ENCODE measurements at places on chromosomes 13 and 19.
A peak's percentile ranks its signal among the peaks of the same experiment; 100 is the strongest.

GRCh38 chr19:1214862-1215731 is 9.5 kb downstream of the STK11 start:
- no peak for DNase-seq

DNA sequence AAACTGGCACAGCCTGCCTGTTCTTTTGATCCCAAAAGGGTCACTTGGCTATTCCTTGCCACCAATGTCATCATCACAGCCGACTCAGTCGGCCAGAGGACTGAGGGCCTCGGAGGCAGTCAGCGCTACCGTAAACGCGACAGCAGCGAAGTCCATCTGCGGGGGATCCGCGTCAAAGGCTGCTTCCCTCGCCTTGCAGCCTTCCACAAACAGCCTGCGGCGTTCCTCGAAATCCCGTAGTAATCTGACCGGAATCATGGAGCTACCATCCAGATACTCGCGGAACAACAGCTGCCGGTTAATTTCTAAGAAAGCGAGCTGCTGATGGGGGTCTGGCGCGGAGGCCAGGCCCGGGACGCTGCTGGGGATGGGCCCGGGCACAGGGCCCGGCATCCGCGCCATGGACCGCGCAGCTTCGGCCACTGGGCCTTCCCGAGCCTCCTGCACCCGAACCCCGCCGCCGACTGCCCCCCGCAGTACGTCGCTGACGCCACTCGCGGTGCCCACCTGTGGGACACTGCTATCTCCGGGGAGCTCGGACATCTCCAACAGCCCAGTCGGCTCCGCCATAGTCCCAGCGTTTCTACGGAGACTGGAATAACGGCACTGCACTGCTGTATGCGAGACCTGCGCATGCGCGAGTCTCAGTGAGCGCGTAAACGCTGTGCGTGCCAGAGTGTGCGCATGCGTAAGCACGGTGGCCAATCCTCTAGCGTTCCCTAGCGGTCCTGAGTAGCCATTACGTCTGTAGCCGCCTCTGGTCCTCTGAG is at the start of gene EID2B:
Gene EID2B, minus strand, starts transcription at position 620 of the 770 bp plus-strand sequence. Its CDS starts 50 bp downstream, at position 570.
- peak; percentile 96 for DNase-seq

- no peak for DNase-seq
Observed at GRCh38 chr13:69980799-69981198, 126.8 kb upstream of the ATXN8OS start.

DNA sequence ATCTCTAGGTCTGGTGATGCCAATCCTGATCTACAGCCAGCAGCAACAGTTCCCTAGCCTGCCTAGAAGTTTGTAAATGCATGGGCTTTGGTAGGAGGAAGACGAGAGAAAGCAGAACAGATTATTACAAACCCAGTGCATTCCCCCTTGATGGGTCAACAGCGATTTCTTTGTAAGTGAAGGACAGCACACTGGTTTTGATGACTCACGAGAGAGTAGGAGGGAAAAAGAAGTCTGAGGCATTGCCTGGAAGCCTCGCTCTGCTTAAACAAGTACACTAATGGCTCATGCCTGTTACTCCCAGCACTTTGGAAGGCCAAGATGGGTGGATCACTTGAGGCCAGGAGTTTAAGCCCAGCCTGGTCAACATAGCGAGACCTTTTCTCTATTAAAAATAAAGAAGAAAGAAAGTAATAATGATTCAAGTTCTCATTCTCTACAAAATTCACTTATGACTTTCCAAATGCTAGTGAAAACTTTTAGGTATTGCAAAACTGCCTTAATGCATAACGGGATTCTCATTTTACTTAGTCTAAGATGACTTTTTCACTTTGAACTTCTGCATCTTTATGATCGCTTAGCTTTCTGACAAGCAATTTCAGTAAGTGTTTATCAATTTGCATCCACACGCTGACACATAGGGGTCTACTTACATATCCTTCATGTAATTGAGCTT is 47.7 kb upstream of the USPL1 start:
- no peak for DNase-seq

GRCh38 chr13:50594276-50595051 is 249.0 kb downstream of the DLEU7 start:
- peak; percentile 74 for DNase-seq

- no peak for DNase-seq
Observed at GRCh38 chr19:12952488-12953137, 4.4 kb downstream of the GADD45GIP1 start.

DNA sequence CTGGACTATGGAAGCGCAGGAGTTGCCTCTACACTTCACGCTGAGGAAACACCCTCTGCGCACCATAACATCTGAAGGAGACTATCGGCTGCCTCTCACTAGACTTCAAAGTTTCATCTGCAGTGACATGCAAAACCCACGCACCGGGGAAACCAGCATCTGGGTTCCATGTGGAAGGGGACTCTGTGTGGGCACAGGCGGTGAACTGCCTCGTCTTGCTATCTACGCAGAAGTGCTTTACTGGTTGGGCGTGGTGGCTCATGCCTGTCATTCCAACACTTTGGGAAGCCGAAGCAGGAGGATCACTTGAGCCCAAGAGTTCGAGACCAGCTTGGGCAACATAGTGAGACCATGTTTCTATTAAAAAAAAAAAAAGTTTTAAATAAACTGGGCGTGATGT is 116.4 kb downstream of the STK24 start:
- no peak for DNase-seq

DNA sequence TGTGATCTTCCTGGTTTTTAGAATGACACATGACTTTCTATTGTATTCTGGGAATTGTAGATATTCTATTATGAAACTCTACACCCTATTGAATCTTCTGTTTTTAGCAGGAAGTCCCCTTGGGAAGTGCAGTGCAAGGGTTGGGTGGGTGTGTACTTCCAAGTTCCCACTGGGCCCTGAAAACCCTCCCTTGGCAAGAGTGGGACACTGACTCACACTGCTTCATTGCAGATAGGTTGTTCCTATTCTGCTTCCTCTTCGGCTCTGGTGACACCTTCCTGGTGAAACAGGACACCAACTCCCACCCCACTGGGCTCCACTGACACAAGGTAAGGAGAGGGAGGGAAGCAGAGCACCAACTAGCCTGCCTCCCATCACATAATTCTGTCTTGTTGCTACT is 121.8 kb downstream of the KCTD12 start:
- DNase-seq = peak; percentile 36

DNA sequence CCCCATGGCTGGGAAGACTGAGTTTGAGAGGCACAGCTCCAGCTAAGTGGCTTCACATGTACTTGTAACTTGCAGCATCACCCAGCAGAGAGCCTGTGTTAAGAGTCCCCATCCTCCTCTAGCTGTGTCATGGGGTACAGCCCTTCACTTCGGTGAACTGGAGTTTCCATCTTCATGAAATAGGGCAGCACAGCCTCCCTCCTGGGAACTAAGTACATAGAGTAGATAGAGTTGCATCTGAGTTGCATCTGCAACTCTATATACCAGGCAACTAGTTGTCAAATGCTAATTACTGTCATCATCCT is 1.2 kb downstream of the PRDX2 start:
- no peak for DNase-seq

DNA sequence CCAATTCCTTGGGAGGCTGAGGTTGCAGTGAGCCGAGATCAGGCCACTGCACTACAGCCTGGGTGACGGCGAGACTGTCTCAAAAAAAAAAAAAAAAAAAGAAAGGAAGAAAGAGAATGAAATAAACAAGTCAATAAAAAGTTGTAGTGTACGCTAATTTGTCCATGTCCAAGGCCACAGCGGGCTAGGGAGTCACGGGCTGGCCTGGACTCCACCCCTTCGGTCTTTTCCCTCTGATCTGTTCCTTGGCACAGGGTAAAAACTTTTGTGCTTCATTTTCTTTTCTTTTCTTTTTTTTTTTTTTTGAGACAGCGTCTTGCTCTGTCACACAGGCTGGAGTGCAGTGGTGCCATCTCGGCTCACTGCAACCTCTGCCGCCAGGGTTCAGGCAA is 19.4 kb upstream of the MKNK2 start:
- peak; percentile 68 for DNase-seq

- DNase-seq = no peak
Observed at GRCh38 chr13:103676329-103676728, 610.1 kb upstream of the SLC10A2 start.

- no peak for DNase-seq
Observed at GRCh38 chr13:25608181-25608580, 236.4 kb downstream of the ATP8A2 start.

GRCh38 chr13:33290421-33290965 is 4.9 kb upstream of the STARD13 start:
- no peak for DNase-seq

- no peak for DNase-seq
Observed at GRCh38 chr19:29672319-29672932, 7.2 kb downstream of the PLEKHF1 start.

GRCh38 chr13:29050719-29051118 is 230.6 kb downstream of the MTUS2 start:
- no peak for DNase-seq

DNA sequence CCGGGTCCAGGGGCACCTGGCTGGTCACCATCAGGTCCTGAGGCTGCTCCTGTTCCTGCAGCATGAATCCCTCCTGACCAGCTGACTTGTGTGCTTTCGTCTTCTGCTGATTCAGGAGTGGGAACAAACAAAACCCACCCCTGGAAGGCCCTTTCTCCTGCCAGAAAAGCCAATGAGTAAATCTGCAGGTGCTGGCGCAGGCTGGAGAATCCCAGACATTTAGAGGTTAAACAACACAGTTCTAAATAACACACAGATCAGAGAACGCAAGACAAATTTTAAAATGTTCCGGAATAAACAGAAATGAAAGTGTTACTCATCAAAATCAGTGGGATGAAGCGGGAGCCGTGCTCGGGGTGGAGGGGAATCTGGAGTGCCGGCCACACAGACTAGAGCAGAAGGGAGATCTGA is 60.6 kb upstream of the C13orf46 start:
- no peak for DNase-seq

DNA sequence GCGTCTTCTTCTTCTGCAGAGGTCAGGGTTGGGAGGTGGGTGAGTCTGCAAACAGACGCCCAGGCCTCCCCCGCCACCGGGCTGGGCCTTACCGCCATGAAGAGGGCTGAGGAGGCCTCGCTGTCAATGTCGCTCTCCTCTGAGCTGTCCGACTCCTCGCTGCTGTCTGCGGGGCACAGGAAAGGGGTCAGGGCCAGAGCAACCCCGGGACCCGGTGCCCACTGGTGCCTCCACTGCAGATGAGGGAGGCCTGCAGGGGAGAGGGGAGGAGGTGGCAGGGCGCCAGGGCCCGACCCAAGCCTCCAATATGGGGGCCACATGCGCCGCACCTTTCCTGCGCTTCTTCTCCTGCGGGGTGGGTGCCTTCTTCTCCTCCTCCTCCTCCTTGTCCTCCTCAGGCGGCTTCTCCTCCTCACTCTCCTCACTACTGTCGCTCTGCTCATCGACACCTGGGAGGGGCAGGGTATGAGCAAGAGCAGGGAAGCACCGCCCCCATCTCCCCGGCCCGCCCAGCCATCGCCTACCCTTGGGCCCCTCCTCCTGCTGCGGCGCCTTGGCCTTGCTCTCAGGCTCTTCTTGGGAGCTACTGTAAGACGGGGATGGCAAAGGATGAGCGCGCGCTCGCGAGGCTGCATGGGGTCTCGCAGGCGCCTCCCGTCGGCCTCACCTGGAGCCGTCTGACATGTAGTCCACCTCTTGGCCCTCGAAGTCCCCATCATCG is 5.5 kb upstream of the PSPN start:
- no peak for DNase-seq

DNA sequence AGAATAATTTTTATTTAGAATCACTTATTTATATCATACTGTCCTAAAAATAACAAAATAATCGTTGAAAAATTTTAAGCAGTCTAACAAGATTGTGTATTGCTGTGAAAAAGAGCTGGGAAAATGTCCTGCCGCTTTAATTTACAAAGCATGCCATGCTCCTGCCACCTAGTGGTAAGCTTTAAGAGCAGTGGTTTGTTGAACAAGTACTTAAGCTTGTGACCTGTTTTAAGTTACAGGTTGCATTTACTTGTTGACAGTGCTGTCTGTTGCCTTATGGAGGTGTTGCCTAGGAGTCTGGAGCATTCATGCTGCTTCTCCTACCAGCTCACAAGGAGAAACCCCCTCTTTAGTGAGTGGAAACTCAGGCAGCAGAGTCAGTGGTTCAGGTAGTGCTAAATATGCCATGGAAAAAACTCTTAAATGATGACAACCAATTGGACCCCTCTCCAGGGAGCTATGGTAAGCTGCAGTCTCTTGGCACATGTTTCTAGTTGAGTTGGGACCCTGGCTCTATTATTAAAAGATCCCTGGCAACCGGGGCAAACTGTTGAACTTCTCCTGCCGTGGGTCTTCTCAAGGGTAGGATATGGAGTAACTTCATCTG is 68.4 kb downstream of the SPATA13 start:
- no peak for DNase-seq

DNA sequence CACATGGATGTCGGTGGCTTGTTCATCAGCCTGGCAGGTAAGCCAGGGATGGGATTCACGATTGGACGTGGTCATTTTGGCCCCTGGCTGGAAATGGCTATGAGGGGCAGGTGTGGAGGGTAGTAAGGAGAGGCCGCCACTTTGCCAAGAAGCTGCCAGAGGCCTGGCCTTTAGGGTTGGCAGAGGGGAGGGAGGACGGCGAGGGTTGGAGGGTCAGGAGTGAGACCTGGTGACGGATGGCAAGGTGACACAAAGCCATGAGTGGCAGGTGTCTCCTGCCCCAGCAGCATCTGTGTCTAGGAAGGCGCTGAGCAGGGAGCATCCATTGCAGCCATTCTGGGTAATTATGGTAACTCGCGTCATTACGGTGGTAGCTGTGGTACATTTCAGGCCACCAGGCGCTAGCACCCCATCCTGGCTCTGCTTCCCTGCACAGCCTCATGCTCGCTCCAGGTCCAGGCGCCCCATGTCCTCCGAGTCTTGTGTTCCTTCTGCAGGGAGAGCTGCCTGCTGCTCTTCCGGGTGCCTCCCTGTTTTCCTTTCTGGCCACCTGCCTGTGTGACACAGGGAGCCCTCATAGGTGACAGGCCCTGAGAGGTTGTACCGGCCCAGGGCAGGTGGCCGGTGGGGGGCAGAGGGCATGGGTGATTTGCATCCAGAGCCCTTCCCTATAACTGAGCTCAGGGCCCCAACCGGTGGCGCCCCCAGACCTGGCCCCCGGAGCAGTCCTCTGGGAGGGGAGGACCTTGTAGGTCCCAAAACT is 4.2 kb downstream of the SSBP4 start:
- DNase-seq = peak; percentile 60

DNA sequence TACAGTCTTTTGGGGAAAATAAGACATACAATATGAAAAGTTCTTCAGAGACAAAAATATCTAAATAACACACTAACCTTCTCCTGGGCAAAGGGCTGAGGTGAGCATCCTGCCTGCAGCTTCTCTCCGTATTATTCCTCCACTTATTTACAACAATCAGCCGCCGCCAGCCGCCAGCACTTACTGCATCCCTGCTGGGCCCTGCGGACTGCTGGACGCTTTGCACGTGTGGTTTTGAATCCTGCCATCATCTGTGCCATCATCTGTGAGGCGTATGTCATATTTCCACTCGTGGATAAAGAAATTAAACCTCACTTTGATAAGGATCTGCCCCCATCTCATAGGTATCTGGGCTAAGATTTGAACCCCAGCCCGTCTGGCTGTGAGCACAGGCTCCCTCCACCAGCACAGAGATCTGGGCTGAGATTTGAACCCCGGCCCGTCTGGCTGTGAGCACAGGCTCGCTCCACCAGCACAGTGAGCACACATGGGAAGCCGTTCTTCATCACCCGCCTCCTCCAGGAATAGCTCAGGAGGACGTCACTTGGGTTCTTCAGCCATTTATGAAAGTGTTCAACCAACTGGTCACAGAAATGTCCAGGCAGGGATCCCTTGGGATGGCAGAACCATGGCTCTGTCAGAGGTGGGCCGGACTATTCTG is 35.2 kb upstream of the TUBGCP3 start:
- no peak for DNase-seq

Data from mucosa of descending colon (tissue), 3 donors.